ENCODE measurements at places on chromosomes 2 and 18.

DNA sequence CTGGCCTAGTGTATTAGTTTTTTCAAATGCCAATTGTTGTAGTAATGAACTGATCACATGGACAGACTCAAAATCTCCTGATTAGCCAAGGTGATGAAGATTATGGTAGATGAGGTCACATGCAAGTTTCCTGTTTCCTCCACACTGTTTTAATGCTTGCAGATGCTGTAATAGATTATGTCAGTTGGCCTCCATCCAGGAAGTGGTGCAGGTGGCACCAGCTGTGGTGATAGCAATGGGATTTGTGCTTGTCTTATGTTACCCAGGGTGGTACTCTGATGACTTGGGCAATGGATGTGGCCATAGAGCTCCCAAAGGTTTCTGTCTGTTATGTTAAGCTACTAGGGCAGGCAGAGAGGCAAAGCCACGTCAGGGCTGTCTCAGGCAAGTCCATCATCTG lies 332.9 kb upstream of the DDX18 start:
- DNase-seq, result no peak

DNA sequence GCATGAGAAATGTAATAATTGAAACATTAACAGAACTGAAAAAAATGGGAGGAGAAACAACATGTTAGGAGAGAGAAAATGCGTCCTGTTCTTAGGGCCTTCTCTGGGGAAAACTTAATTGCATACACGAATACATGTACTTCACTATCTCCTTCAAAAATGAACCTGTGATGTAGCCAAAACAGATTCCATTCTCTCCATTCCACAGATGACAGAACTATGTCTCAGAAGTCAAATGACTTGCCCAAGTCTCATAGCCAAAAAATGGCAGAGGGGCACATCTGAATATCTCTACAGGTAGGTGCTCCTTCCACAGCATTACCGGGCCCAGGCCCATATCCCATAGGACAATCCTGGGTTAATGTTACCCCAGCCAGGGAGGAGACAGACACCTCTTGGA lies 3.9 kb upstream of the DCTN1 start:
- DNase-seq, result no peak

- DNase-seq, result no peak
Measured at GRCh38 chr2:205781244-205781931, 99.1 kb downstream of the NRP2 start.

- no peak for DNase-seq
Measured at GRCh38 chr18:51039138-51040112, 9.4 kb downstream of the SMAD4 start.

DNA sequence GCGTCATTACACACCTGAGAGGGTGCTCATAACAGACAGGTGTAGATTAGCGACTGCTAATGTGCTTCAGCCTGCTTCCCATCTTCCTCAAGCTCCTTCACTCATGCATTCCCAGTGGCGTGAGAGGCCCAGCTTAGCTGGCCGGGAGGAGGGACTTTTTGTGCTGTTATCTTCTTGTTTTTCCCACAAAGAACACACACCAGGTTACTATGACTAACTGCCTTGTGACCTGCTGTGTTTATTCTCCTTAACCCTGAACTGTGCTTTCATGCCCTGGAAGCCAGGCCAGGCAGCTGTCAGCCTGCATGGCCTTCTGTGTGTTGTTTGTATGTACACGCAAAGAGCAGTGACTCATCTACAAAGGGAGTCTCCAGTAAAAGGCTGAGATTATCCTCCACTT lies 143.8 kb downstream of the PIEZO2 start:
- no peak for DNase-seq

DNA sequence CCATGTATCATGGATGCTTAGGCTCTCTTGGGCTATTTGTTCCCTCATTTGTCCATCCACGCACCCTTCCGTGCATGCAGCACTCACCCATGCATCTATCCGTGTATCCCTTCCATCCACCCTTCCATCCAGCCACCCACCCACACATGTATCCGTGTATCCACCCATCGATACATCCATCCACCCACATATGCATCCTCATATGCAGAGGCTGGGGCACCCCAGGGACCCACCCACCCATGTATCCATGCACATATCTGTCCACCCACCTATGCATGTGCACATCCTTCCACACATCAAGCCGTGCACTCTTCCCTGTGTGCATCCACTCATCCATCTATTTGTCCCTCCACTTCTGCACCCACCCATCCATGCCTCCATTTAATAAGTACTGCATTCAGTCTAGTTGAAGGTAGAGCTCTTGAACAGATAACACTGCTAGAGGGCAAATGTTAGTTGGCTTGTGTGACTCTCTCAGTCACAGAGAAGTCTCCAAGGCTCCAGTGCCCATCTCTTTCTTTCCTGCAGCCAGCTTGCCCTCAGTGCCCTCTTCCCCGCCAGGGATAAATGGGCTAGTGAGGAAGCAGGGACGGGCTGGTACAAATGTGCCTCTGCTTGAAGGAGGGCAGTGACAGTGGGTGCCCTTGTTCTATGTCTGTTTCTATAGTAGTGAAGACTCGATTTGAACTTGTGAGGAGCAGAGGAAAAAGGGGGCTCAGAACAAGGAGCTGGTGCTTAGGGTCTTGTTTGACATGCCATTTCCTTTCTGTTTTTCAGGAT lies 61.5 kb downstream of the EMILIN2 start:
- DNase-seq, result no peak

- DNase-seq, result no peak
Measured at GRCh38 chr2:159009940-159010339, 41.5 kb downstream of the TANC1 start.

DNA sequence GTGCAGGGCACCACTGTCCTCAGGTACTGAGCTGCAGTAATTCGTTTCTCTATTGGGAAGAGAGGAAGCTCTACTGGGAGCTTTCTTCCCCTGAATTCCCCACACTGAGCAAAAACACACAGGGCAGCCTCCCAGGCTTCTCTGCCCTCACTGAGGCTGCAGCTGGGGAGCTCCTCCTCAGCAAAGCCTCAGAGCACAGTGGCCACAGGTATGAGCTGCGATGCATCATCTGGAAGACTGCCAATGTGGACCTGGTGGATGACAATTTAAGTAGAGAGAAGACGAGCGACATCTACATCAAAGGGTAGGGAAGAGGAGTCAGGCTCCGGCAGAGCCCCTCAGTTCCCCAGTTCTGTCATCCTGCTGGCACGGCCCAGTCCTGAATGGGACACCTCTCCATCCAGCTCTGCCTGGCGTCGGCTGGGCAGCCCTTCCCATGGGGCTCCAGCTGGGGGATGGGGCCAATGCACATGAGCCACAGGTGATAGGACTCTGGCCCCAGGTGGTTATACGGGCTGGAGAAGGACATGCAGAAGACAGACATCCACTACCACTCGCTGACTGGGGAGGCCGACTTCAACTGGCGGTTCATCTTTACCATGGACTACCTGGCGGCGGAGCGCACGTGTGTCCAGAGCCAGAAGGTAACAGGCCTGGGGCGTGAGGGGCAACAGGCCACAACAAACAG lies 37.6 kb downstream of the LMAN2L start:
- no peak for DNase-seq

All from activated naive CD4-positive, alpha-beta T cell (primary cell).